ENCODE measurements at places on chromosomes 7 and 10.
A peak's percentile ranks its signal among the peaks of the same experiment; 100 is the strongest.

DNA sequence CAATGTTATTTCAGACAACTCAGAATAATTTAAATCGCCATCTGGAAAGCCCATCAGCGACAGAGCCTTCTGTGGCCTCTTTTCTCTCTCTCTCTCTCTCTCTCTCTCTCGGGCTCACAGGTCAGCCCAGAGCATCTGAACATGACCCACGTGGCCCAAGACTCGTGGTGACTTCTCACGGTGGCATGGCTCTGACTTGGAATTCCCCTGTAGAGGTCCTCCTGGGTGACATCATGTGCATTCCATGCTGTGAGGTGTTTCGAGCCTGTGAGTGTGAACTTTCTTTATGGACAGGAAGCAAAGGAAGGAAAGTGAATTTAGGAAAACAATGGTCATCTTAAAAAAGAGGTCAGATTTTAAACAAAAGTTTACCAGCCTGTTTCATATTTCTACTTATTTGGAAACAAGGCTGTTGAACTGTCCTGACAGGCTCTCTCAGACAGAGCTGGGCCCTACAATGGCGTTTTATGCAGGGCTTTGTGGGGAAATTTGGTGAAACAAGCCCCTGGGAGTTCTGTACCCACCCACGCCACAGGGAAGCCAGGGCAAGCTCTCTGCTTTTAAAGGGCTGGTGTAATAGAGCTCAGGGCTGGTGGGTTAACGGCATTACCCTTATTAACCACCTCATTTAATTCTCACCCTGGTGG, 359.7 kb upstream of the ZNF32 start:
- no peak for DNase-seq

DNA sequence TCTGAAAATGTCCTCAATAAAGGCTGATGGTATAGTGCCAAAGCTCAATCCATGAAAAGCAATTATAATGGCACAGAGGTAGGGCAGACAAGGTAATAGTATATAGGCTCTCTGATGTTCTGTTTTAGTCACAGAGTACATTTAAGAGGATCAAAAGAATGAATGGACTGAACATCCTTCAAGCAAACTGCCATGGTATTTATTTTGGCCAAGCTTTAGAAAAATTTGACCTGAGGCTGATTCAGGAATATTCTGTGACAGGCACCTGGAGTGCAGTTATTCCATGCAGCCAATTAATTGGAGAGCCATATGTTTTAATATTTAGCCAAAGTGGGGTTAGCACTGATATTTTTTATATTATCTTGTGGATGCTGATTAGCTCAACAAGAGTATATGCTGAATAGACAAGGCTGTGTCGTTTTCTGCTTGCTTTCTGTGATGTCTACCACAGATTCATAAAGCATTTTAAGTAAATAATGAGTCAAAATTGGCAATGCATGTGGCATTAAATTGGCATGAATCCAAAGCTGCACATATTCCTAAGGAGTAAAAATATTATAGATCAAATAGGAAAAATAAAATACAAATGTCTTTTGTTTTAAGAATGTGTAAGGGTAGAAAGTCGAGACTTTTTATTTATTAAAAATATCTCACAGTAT, 177.4 kb downstream of the PCLO start:
- no peak for DNase-seq

GRCh38 chr7:133646472-133647315, 393.8 kb downstream of the EXOC4 start:
- no peak for DNase-seq

- peak; percentile 43 for DNase-seq
These were observed 21.8 kb upstream of the AKR1B1 start for GRCh38 chr7:134480730-134481129.

All from Panc1 (cell line).